Heart left ventricle (tissue), 16 donors: ENCODE measurements at places on chromosomes 7 and 10. TPM values are rescaled to one million over a fixed set of nuclear protein-coding genes. Genes with fewer than 3 reads are reported as not detected.

The AUTS2 gene
- total RNA-seq: 6.1 TPM

The SLC39A12 gene
- total RNA-seq: not detected

The PTPRN2 gene
- 1.5 TPM for total RNA-seq

The VENTX gene
- 0.47 TPM for total RNA-seq

The AQP1 gene
- total RNA-seq: 167 TPM

The HTRA1 gene
- total RNA-seq: 133 TPM

GRCh38 chr10:117107238-117107637 lies 30.8 kb downstream of the VAX1 start:
- no peaks in the 10 kb centered on the region for H3K4me1 ChIP-seq
- no peaks in the 10 kb centered on the region for H3K36me3 ChIP-seq
- no peaks in the 10 kb centered on the region for H3K27me3 ChIP-seq
- DNase-seq: no peak
- no peak overlapping the region for H3K27ac ChIP-seq

GRCh38 chr10:1652151-1652550 lies 85.2 kb downstream of the ADARB2 start:
- H3K4me1 ChIP-seq: no peaks in the 10 kb centered on the region
- no peak for DNase-seq
- no peaks in the 10 kb centered on the region for H3K36me3 ChIP-seq

DNA sequence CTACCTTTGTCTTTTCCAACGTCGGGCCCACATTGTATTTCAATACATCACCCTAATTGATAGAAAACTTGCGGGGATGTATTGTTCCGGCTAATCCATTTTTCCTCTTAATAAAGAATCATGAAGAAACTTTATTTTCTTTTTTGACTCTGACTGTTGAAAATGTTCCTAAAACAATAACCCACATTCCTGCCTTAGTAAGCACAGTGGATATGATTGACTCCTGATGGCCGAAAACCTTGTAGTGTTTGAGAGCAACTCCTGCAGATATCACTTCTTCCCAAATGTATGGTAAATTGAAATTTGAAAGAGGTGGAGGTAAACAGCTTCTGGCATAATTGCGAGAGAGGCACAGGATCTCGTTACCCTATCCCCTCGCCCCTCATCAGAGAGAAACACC lies 65.7 kb downstream of the BICC1 start:
- no peak overlapping the region for H3K4me3 ChIP-seq
- no peaks in the 10 kb centered on the region for H3K36me3 ChIP-seq
- no peak for DNase-seq
- no peaks in the 10 kb centered on the region for H3K27me3 ChIP-seq

DNA sequence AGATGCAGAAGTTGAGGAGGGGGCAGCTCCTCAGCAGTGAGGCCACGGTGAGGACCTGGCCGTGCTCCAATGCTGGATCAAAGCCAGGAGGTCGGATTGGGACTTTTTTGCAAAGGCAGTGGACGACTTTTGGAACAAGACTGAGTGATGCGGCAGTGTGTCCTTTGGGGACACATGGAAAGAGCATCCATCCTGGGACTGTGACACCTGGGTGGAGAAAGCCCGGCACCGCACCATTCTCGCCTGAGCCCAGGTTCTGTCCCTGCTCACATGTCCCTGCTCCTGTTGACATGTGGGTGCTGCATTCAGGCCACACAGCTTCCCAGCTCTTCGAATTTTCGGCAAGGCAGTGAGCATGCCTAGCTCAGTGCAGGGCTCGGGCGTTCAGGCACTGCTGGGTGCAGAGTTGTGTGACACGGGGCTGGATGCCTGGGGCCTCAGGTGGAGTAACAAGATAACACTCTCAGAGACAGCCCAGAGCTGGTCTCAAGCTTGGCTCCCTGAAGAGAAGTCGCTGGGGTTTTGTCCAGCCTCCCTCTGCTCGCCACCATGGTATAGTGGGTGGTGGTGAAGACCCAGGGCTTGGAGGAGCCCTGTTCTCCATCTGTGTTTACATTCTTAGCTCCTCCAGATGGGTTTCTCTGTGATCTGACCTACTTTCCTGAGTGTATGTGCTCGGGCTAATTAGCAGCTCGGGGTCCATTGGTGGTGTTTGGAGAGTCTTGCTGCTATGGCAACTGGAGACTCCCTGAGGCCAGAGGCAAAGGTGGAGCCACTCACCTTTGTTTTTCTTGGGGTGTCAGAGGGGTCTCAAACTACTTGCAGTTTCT lies 111.7 kb upstream of the BTBD16 start:
- H3K4me3 ChIP-seq: no peak overlapping the region
- no peak for DNase-seq
- H3K36me3 ChIP-seq: peaks cover 17% of the 10 kb centered on the region
- no peaks in the 10 kb centered on the region for H3K27me3 ChIP-seq
- peaks cover 41% of the 10 kb centered on the region for H3K4me1 ChIP-seq

- no peak overlapping the region for H3K4me3 ChIP-seq
- DNase-seq: no peak
- H3K4me1 ChIP-seq: peaks cover 12% of the 10 kb centered on the region
- no peaks in the 10 kb centered on the region for H3K36me3 ChIP-seq
- H3K27me3 ChIP-seq: no peaks in the 10 kb centered on the region
Measured at GRCh38 chr10:78869508-78870454, 199.0 kb upstream of the ZMIZ1 start.

- H3K4me1 ChIP-seq: no peaks in the 10 kb centered on the region
- H3K27me3 ChIP-seq: no peaks in the 10 kb centered on the region
- H3K4me3 ChIP-seq: no peak overlapping the region
- DNase-seq: no peak
- no peak overlapping the region for H3K27ac ChIP-seq
Measured at GRCh38 chr10:92208736-92209135, 82.1 kb downstream of the CPEB3 start.

GRCh38 chr7:74455291-74455804 lies 1.6 kb downstream of the GTF2IRD1 start:
- no peaks in the 10 kb centered on the region for H3K27me3 ChIP-seq
- H3K4me1 ChIP-seq: peaks cover 10% of the 10 kb centered on the region
- peak; percentile 65 for DNase-seq
- no peaks in the 10 kb centered on the region for H3K36me3 ChIP-seq

DNA sequence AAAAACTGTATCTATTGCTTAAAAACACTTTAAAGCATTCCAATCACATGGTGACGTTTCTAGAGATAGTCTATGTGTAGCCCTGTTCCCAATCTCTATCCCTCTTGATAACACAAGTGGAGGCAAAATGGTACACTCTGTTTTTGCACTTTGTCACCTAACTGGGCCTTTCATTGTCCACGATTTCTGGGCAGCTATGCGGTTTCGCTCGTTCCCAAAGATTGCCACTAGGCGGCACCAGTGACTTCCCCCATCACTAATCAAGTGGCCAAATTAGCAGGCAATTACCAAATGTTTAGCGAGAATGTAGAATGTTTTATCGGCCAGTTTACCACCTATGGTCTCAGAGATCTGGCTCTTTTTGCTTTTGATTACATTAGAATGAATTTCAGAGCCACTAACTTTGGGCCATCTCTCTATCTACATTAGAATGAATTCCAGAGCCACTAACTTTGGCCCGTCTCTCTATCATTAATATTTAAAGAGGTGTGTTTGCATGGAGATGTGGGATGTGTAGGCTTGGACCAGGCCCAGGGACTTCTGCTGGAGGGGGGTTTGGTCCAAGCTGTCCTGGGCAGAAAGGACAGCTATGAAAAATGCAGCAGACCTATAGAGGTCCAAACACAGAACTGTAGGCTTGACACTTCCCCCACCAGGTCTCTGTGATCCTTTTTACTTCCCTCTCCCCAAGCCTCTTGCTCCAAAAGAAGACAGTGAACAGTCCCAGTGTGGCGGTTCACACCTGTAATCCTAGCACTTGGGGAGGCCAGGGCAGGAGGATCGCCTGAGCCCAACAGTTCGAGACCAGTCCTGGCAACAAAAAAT lies 90.1 kb downstream of the EPC1 start:
- H3K36me3 ChIP-seq: no peaks in the 10 kb centered on the region
- no peak overlapping the region for H3K4me3 ChIP-seq
- peak; percentile 69 for DNase-seq
- H3K4me1 ChIP-seq: peaks cover 7% of the 10 kb centered on the region

- no peaks in the 10 kb centered on the region for H3K27me3 ChIP-seq
- no peaks in the 10 kb centered on the region for H3K4me1 ChIP-seq
- DNase-seq: peak; percentile 41
- no peak overlapping the region for H3K4me3 ChIP-seq
- H3K27ac ChIP-seq: peak overlapping the region; percentile 47
Measured at GRCh38 chr7:92781117-92781720, 55.2 kb downstream of the CDK6 start.

GRCh38 chr10:101161494-101162299 lies 30.6 kb downstream of the TLX1 start:
- peak overlapping the region; percentile 5 for H3K4me3 ChIP-seq
- DNase-seq: peak; percentile 58
- peaks cover 27% of the 10 kb centered on the region for H3K27me3 ChIP-seq
- H3K27ac ChIP-seq: no peak overlapping the region

GRCh38 chr10:112565434-112566053 lies 118.5 kb downstream of the VTI1A start:
- no peaks in the 10 kb centered on the region for H3K27me3 ChIP-seq
- no peak for DNase-seq
- H3K27ac ChIP-seq: no peak overlapping the region
- no peaks in the 10 kb centered on the region for H3K4me1 ChIP-seq

GRCh38 chr7:134777908-134778580 lies 1.4 kb upstream of the CALD1 start:
- no peaks in the 10 kb centered on the region for H3K36me3 ChIP-seq
- DNase-seq: no peak
- H3K27me3 ChIP-seq: no peaks in the 10 kb centered on the region
- H3K4me3 ChIP-seq: no peak overlapping the region
- H3K27ac ChIP-seq: peak overlapping the region; percentile 92
- H3K4me1 ChIP-seq: peaks cover 27% of the 10 kb centered on the region

- H3K4me3 ChIP-seq: no peak overlapping the region
- no peak for DNase-seq
- no peaks in the 10 kb centered on the region for H3K27me3 ChIP-seq
- H3K4me1 ChIP-seq: peaks cover 54% of the 10 kb centered on the region
Measured at GRCh38 chr10:110758898-110759297, 112.8 kb upstream of the PDCD4 start.

- H3K27me3 ChIP-seq: no peaks in the 10 kb centered on the region
- DNase-seq: no peak
- H3K27ac ChIP-seq: no peak overlapping the region
- no peaks in the 10 kb centered on the region for H3K36me3 ChIP-seq
- H3K4me1 ChIP-seq: no peaks in the 10 kb centered on the region
- no peak overlapping the region for H3K4me3 ChIP-seq
Measured at GRCh38 chr7:128710481-128710880, 28.7 kb upstream of the CALU start.

GRCh38 chr7:140203556-140203955 lies 26.8 kb upstream of the KDM7A start:
- DNase-seq: no peak
- H3K4me3 ChIP-seq: no peak overlapping the region
- H3K27me3 ChIP-seq: no peaks in the 10 kb centered on the region
- no peaks in the 10 kb centered on the region for H3K4me1 ChIP-seq
- no peaks in the 10 kb centered on the region for H3K36me3 ChIP-seq

DNA sequence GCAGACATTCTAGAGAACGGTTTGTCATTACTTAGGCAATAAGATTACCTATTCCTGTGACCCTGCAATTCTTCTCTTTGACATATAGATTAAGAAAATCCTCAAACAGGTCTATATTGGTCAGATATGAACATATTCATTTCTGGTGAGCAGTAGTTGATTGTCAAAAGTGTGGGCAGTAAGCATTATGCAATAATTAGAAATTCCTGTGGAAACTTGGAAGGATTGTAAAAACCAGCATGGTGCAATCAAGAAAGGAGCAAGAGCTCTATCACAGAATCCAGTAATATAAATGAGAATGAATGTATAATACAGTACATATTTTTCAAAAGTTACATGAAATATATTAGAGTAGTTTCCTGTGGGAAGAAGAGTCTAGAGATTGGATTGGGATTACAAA lies 406.5 kb downstream of the SUGCT start:
- no peak overlapping the region for H3K27ac ChIP-seq
- no peaks in the 10 kb centered on the region for H3K27me3 ChIP-seq
- H3K4me1 ChIP-seq: no peaks in the 10 kb centered on the region
- no peak for DNase-seq
- no peak overlapping the region for H3K4me3 ChIP-seq
- H3K36me3 ChIP-seq: no peaks in the 10 kb centered on the region

GRCh38 chr7:17063045-17063383 lies 181.2 kb upstream of the AGR3 start:
- H3K4me3 ChIP-seq: no peak overlapping the region
- H3K27me3 ChIP-seq: no peaks in the 10 kb centered on the region
- no peaks in the 10 kb centered on the region for H3K4me1 ChIP-seq
- no peaks in the 10 kb centered on the region for H3K36me3 ChIP-seq

GRCh38 chr7:117666031-117666430 lies 186.2 kb downstream of the CFTR start:
- DNase-seq: no peak
- no peak overlapping the region for H3K27ac ChIP-seq
- no peak overlapping the region for H3K4me3 ChIP-seq
- H3K4me1 ChIP-seq: no peaks in the 10 kb centered on the region
- no peaks in the 10 kb centered on the region for H3K36me3 ChIP-seq

GRCh38 chr7:98568891-98569290 lies 48.2 kb upstream of the NPTX2 start:
- no peaks in the 10 kb centered on the region for H3K4me1 ChIP-seq
- no peaks in the 10 kb centered on the region for H3K36me3 ChIP-seq
- DNase-seq: no peak
- no peaks in the 10 kb centered on the region for H3K27me3 ChIP-seq

- H3K36me3 ChIP-seq: no peaks in the 10 kb centered on the region
- H3K27me3 ChIP-seq: no peaks in the 10 kb centered on the region
- no peak overlapping the region for H3K27ac ChIP-seq
Measured at GRCh38 chr7:20598459-20599309, 16.8 kb upstream of the ABCB5 start.

- peak overlapping the region; percentile 25 for H3K27ac ChIP-seq
- H3K36me3 ChIP-seq: peaks cover 5% of the 10 kb centered on the region
- H3K27me3 ChIP-seq: no peaks in the 10 kb centered on the region
- no peak overlapping the region for H3K4me3 ChIP-seq
Measured at GRCh38 chr10:87715552-87716347, 56.1 kb downstream of the PAPSS2 start.

- peaks cover 45% of the 10 kb centered on the region for H3K36me3 ChIP-seq
- no peaks in the 10 kb centered on the region for H3K27me3 ChIP-seq
- DNase-seq: no peak
- no peak overlapping the region for H3K27ac ChIP-seq
- no peak overlapping the region for H3K4me3 ChIP-seq
Measured at GRCh38 chr10:326894-327635, 191.8 kb downstream of the ZMYND11 start.

- H3K4me3 ChIP-seq: no peak overlapping the region
- H3K36me3 ChIP-seq: no peaks in the 10 kb centered on the region
- no peak for DNase-seq
Measured at GRCh38 chr10:95728526-95728925, 27.4 kb upstream of the ENTPD1 start.

- H3K4me3 ChIP-seq: no peak overlapping the region
- no peaks in the 10 kb centered on the region for H3K27me3 ChIP-seq
- H3K4me1 ChIP-seq: no peaks in the 10 kb centered on the region
Measured at GRCh38 chr7:113936982-113937381, 18.2 kb upstream of the PPP1R3A start.

DNA sequence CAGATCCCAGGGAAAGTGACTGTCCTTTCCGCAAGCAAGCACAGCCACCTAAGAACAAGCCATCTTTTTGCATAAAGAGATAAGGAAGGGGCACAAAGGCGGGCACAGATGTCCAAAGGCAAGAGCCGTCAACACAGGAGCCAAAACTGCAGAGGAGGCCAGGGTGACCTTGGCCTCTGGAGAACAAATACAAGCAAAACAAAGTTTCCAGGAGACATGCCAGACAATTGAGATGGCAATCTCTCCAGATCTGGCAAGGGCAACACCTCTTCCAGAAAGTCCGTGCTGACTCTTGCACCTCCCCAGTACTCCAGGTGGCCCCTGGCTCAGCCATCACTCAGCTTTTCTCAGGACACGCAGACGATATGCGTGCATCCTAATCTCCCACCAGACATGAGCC lies 58.2 kb downstream of the TEX36 start:
- H3K36me3 ChIP-seq: no peaks in the 10 kb centered on the region
- no peaks in the 10 kb centered on the region for H3K27me3 ChIP-seq
- no peak overlapping the region for H3K27ac ChIP-seq
- no peak overlapping the region for H3K4me3 ChIP-seq
